Stimulated activated CD8-positive, alpha-beta memory T cell treated with anti-CD3 and anti-CD28 coated beads, Interleukin-15, amount 100 ng/mL, for 48 hours (primary cell): ENCODE measurements at places on chromosomes 4 and X.

DNA sequence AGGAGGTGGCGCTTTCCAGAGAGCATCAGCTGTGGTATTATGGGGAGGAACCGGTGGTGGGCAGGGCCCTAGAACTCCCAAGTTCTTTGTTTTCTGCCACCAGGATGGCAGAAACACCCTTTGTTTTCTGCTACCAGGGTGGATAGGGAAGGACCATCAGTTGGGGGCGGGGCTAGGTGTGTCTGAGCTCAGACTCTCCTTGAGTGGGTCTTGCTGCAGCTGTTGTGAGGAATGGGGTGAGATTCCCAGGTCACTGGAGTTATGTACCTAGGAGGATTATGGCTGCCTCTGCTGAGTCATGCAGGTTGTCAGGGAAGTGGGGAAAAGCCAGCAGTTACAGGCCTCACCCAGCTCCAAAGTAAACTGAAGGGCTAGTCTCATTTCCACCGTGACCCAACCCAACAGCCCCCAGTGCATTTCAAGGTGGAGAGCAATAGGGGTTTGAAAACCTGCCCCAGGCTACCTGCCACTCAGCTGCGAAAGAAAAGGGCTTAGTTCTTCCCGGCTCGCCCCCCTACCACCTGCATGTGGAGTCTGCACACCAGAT, 167.8 kb upstream of the FAM241A start:
- DNase-seq = no peak

- no peak for DNase-seq
These were observed 97.2 kb upstream of the STS start for GRCh38 chrX:7050271-7050670.

DNA sequence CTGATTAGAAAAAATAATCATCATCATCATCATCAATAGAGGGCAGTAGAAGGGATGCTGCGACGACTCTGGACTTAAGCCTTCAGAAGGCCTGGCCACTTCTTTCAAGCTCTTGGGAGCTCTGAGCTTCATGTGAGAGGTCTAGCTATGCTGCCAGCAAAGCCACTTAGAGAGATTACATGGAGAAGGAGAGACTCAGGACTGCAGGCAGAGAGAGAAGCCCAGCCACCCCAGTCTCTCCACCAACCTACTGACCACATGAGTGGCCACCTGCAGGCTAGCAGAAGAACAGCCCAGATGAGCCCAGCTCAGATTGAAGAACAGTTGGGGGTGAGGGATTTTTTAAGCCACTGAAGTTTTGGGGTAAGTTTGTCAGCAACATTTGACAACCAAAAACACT, 17.1 kb upstream of the TMEM150C start:
- no peak for DNase-seq

DNA sequence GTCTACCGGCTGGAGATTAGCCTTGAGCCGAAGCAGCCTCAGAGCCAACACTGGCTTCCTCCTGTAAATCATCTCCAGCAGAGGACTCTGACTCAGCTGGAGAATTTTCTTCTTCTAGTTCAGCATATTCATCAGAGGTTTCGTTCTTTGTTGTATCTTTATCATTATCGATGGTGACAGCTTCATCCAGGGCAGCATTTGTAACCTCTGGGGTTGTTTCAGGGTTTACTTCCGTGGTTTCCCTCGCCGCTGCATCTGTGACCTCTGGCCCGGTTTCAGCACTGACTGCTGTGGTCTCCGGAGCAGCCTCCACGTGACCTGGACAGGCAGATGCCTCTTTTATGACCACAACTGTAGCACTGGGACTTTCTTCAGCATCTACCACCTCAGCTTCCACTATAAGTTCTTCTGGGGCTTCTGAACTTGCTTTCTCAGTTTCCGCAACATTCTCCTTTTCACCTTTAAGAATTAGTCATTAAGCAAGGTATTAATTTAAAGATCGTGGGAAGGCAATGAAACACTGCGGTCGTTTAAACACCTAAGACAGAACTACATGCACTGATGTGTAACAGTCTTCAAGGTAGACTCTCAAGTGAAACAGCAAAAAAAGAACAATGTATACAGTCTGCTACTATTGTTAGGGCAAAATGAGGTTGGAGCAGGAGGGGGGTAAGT, 13.3 kb downstream of the MGARP start:
- DNase-seq = peak; percentile 85

DNA sequence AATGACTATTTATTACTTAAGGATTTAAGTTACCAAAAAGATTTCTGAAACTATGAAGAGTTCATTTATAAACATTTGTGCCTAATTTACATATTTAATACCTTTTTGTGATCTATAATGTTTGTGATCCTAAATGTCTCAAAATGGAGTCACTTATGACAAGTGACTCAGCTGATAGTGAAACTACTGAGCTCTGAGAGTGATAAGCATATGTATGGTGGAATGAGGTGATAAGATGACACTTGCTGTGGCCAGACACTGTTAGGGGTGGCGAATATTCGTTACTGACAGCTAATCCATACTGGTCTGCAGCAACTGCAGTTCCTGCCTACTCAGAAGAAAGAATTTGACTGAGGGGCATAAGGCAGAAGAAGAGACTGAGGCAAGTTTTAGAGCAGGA, 5.5 kb upstream of the NXF3 start:
- DNase-seq = no peak
